ENCODE measurements at places on chromosomes 7 and 10. TPM values are rescaled to one million over a fixed set of nuclear protein-coding genes. Genes with fewer than 3 reads are reported as not detected.

GRCh38 chr7:106515321-106515720, 145.6 kb downstream of the CCDC71L start:
- H3K4me3 ChIP-seq, result no peak overlapping the region
- no peaks in the 10 kb centered on the region for H3K27me3 ChIP-seq

GRCh38 chr10:126187399-126187798, 200.9 kb downstream of the ADAM12 start:
- H3K36me3 ChIP-seq, result no peaks in the 10 kb centered on the region
- no peaks in the 10 kb centered on the region for H3K27me3 ChIP-seq
- H3K4me1 ChIP-seq, result no peaks in the 10 kb centered on the region

- no peaks in the 10 kb centered on the region for H3K4me1 ChIP-seq
- no peak for DNase-seq
- H3K36me3 ChIP-seq, result no peaks in the 10 kb centered on the region
- H3K27ac ChIP-seq, result no peak overlapping the region
Observed at GRCh38 chr7:151773797-151774196, 103.1 kb downstream of the PRKAG2 start.

Gene PNLIPRP2
- total RNA-seq, result not detected

- peak overlapping the region; percentile 91 for H3K27ac ChIP-seq
- no peaks in the 10 kb centered on the region for H3K27me3 ChIP-seq
- no peak overlapping the region for H3K4me3 ChIP-seq
- DNase-seq, result no peak
Observed at GRCh38 chr10:112999102-112999501, 49.1 kb downstream of the TCF7L2 start.

GRCh38 chr7:87380905-87381304, 35.4 kb downstream of the CROT start:
- H3K27me3 ChIP-seq, result no peaks in the 10 kb centered on the region
- H3K4me1 ChIP-seq, result no peaks in the 10 kb centered on the region
- H3K4me3 ChIP-seq, result no peak overlapping the region
- peaks cover 6% of the 10 kb centered on the region for H3K36me3 ChIP-seq
- no peak for DNase-seq

Data from cardiac muscle cell (in vitro differentiated cells and primary cell).